ENCODE measurements at places on chromosomes 13 and 19.

DNA sequence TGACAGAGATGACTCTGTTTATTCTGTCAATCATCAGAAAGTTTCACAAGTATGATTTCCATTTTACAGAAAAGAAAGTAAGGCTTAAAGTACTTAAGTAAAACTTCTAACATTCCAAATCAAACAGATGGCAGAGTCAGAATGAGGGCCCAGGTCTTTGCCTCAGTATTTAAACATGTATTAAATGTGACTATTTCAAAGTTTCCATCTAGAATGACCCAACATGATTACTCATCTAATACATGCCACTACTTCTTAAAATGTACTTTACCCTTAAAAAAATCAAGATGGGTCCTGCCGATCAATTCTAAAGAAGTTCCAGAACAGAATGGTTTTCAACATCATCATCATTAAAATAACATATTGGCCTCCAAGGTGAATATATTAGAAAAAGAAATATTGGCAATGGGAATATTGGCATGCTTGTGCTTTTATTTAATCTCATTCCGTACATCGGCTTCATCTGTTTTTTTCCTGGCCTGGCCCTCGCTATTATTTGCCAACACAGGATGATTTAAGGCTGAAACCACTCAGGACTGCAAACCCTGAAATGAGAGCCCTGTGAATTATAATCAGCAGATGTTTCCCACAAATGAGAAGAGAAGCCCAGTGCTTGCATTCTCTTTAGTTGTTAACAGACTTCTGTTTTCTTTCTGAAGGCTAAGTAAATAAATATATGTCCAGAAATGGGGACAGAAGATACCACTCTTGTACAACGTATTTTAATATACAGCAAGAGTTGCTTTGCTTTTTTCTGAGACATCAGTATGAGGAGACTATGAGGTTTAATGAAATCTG is 340.0 kb downstream of the DNAJC15 start:
- peaks cover 1% of the 10 kb centered on the region for H3K36me3 ChIP-seq
- no peak for DNase-seq

GRCh38 chr13:60398907-60399589 is 2.0 kb downstream of the TDRD3 start:
- no peaks in the 10 kb centered on the region for H3K27me3 ChIP-seq
- H3K27ac ChIP-seq, result peak overlapping the region; percentile 96

GRCh38 chr13:46100191-46100815 is 4.5 kb downstream of the CPB2 start:
- H3K27ac ChIP-seq, result no peak overlapping the region
- H3K4me1 ChIP-seq, result no peaks in the 10 kb centered on the region
- peaks cover 21% of the 10 kb centered on the region for H3K27me3 ChIP-seq
- H3K4me3 ChIP-seq, result no peak overlapping the region

GRCh38 chr19:19071897-19072296 is 8.1 kb downstream of the SLC25A42 start:
- no peak overlapping the region for H3K4me3 ChIP-seq
- no peaks in the 10 kb centered on the region for H3K4me1 ChIP-seq
- H3K36me3 ChIP-seq, result peaks cover 4% of the 10 kb centered on the region
- no peaks in the 10 kb centered on the region for H3K27me3 ChIP-seq
- DNase-seq, result no peak

DNA sequence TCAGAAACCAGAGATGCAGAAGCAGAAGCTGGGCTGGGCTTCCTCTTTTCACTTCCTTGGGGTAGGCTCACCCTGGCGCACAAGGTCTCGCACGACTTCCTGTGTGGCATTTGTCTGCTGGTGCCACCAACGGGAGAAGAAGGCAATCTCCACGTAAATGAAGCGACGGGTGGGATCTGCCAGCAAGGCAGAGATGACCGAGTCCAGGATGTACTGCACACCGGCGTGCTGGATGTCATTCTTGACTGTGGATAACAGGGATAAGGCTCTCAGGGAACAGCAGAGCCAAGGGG is 1.3 kb downstream of the MAN2B1 start:
- DNase-seq, result no peak
- no peaks in the 10 kb centered on the region for H3K27me3 ChIP-seq
- H3K36me3 ChIP-seq, result peaks cover 3% of the 10 kb centered on the region
- peak overlapping the region; percentile 18 for H3K4me3 ChIP-seq
- no peak overlapping the region for H3K27ac ChIP-seq
- H3K4me1 ChIP-seq, result peaks cover 29% of the 10 kb centered on the region

- H3K27ac ChIP-seq, result no peak overlapping the region
- no peak for DNase-seq
- H3K27me3 ChIP-seq, result peaks cover 2% of the 10 kb centered on the region
- H3K36me3 ChIP-seq, result no peaks in the 10 kb centered on the region
- H3K4me1 ChIP-seq, result peaks cover 5% of the 10 kb centered on the region
Measured at GRCh38 chr13:73428137-73428536, 369.3 kb downstream of the KLF5 start.

DNA sequence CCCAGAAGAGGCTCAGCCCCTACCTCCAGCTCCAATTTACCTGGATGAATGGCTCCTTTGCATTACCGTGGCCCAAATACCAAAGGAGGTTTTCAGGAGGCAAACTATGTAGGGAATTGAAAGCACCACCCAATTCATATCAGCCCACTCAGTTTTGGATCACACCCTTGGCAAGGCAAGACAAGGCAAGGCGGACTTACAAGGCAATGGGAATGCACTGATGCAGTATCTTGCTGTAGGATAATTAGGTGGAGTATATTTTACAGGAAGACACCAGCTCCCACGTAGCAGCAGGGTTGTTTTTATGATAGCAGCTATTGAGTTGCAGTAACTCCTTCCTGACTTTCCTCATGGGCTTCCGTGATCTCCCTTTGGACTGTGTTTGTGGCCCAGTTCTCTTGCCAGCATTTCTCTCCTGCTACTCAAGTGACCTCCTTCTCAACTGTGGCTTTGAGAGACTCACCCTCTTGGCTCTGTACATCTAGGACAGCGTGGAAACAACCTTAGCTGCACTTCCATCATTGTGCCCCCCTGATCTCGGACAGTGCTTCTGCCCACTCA is 935.9 kb downstream of the EFNB2 start:
- H3K27ac ChIP-seq, result no peak overlapping the region
- H3K27me3 ChIP-seq, result no peaks in the 10 kb centered on the region
- peaks cover 2% of the 10 kb centered on the region for H3K4me1 ChIP-seq
- H3K4me3 ChIP-seq, result no peak overlapping the region
- H3K36me3 ChIP-seq, result no peaks in the 10 kb centered on the region
- DNase-seq, result no peak

DNA sequence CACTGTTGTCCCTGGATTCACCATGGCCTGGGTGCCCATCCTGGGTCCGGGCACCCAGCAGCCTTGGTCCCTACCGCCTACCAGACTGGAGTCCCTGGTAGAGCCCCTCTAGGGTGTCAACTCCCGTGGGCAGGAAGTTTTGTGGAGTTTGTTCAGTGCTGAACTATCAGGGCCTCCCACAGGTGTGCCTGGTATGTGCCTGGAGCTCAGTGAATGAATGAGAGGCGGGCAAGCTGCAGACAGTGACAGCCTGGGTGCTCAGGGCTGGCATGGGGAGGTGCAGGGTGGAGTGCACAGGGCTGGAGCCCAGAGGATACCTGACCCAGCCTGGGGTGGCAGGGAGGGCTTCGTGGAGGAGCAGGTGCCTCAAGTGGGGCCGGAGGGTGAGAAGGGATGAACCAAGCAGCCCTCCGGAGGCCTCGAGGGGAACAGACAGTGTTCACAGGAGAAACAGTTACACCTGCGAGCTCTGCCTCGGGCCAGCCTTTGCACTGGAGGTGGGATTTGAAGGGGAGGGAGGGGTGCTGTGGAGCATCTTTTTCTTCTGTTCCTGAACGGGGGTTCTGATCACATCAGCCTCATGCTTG is 29.6 kb downstream of the PAK4 start:
- no peak overlapping the region for H3K4me3 ChIP-seq
- peaks cover 6% of the 10 kb centered on the region for H3K36me3 ChIP-seq
- no peak for DNase-seq
- H3K27ac ChIP-seq, result no peak overlapping the region
- peaks cover 13% of the 10 kb centered on the region for H3K4me1 ChIP-seq

GRCh38 chr19:1725100-1726064 is 27.9 kb upstream of the ONECUT3 start:
- H3K4me3 ChIP-seq, result peak overlapping the region; percentile 64
- H3K4me1 ChIP-seq, result peaks cover 2% of the 10 kb centered on the region
- DNase-seq, result peak; percentile 90
- H3K36me3 ChIP-seq, result no peaks in the 10 kb centered on the region
- no peak overlapping the region for H3K27ac ChIP-seq
- H3K27me3 ChIP-seq, result peaks cover 35% of the 10 kb centered on the region

DNA sequence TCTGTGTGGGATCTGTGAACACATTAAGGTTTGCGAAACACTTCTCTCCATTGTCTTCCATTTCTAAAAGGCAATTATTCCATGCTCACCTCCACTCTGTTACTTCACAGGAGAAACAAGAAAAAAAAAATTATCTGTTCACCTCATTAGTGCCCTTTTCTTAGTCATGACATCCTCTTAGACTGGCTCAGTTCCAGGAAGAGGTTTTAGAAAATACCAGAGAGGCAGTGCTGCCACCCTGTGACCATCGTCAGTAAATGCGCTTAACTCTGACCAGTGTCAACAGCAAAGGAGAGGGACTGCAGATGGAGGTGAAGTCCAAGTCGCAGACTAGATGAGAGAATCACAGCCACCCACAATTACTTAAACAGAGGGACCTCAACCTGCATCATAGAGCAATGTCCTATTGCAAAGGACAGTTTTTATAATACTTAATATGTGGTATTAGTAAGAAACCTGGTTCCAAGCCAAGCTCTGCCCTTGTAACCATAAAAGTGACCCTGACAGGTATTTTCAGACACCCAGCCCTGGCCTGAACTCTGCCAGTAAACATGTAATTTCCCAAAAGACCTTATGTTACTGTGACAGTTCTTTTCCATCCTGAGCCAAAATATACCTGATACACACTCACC is 19.4 kb downstream of the CEACAM21 start:
- H3K27me3 ChIP-seq, result peaks cover 5% of the 10 kb centered on the region
- DNase-seq, result peak; percentile 32
- no peak overlapping the region for H3K27ac ChIP-seq

- H3K4me1 ChIP-seq, result peaks cover 10% of the 10 kb centered on the region
- no peak overlapping the region for H3K4me3 ChIP-seq
- H3K36me3 ChIP-seq, result no peaks in the 10 kb centered on the region
- H3K27ac ChIP-seq, result no peak overlapping the region
- H3K27me3 ChIP-seq, result no peaks in the 10 kb centered on the region
Measured at GRCh38 chr13:72109863-72110262, 242.9 kb upstream of the DACH1 start.

GRCh38 chr13:112097770-112098169 is 30.8 kb downstream of the SOX1 start:
- no peaks in the 10 kb centered on the region for H3K36me3 ChIP-seq
- H3K27ac ChIP-seq, result no peak overlapping the region
- H3K4me3 ChIP-seq, result no peak overlapping the region
- no peaks in the 10 kb centered on the region for H3K4me1 ChIP-seq
- DNase-seq, result peak; percentile 54

GRCh38 chr13:43786472-43786765 is 353 bp downstream of the ENOX1 start:
- H3K27ac ChIP-seq, result no peak overlapping the region
- no peaks in the 10 kb centered on the region for H3K36me3 ChIP-seq
- H3K27me3 ChIP-seq, result no peaks in the 10 kb centered on the region

DNA sequence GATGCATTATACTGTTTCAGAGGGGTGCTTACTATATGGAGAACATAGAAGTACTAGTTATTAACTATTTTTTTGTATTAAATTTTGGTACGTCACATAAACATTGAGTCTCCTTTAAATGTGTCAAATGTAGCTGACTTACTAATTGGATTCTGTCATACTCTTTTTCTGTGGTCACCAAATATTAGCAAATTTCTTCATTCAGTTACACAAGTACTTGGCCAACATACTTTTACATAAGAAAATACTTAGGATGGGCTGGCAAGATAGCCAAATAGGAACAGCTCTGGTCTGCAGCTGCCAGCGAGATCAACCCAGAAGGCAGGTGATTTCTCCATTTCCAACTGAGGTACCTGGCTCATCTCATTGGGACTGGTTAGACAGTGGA is 19.2 kb downstream of the LPAR6 start:
- no peak overlapping the region for H3K4me3 ChIP-seq
- peaks cover 19% of the 10 kb centered on the region for H3K4me1 ChIP-seq
- peaks cover 45% of the 10 kb centered on the region for H3K36me3 ChIP-seq
- DNase-seq, result no peak
- H3K27ac ChIP-seq, result no peak overlapping the region

- H3K27ac ChIP-seq, result no peak overlapping the region
- peaks cover 5% of the 10 kb centered on the region for H3K36me3 ChIP-seq
- no peak for DNase-seq
- H3K4me1 ChIP-seq, result no peaks in the 10 kb centered on the region
Measured at GRCh38 chr13:34993470-34993869, 51.4 kb downstream of the NBEA start.

DNA sequence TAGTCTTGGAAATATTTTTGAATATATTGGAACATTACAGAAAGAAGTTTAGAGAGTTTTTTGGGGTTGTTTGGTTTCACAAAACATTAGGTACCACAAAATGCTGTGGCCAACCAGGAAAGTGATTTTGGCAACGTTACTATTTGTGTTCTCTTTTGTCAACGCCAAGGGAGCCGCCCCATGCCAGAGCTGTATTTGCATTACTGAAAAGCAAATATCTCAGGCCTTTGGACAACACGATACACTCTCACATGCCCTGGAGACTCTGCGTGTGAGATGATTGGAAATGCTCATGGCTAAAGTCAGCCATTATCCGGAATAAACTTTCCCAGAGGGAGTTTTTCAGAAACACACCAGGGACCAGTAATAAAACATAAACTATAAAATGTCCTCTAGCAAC is 324.6 kb downstream of the SHISA2 start:
- DNase-seq, result no peak
- H3K4me3 ChIP-seq, result no peak overlapping the region
- H3K4me1 ChIP-seq, result peaks cover 42% of the 10 kb centered on the region
- H3K27ac ChIP-seq, result peak overlapping the region; percentile 87
- no peaks in the 10 kb centered on the region for H3K36me3 ChIP-seq

DNA sequence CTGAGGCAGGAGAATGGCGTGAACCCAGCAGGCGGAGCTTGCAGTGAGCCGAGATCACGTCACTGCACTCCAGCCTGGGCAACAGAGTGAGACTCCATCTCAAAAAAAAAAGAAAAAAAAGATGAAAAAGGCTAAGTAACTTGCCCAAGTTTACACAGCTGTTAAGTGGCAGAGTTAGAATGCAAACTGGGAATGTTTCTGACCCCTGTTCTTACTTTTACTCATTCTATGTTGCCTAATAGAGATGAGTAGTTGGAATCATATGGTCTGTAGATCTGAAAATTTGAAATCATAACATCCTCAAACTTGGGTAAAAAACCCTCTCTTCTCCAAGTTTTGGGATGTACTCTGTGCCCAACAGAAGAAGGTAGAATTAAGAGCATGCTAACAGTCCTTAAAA is 235.8 kb upstream of the RFC3 start:
- H3K4me1 ChIP-seq, result no peaks in the 10 kb centered on the region
- H3K27ac ChIP-seq, result no peak overlapping the region
- peaks cover 15% of the 10 kb centered on the region for H3K27me3 ChIP-seq
- no peak overlapping the region for H3K4me3 ChIP-seq
- DNase-seq, result no peak
